ENCODE measurements at places on chromosomes 4 and X. TPM values are rescaled to one million over a fixed set of nuclear protein-coding genes. Genes with fewer than 3 reads are reported as not detected.

DNA sequence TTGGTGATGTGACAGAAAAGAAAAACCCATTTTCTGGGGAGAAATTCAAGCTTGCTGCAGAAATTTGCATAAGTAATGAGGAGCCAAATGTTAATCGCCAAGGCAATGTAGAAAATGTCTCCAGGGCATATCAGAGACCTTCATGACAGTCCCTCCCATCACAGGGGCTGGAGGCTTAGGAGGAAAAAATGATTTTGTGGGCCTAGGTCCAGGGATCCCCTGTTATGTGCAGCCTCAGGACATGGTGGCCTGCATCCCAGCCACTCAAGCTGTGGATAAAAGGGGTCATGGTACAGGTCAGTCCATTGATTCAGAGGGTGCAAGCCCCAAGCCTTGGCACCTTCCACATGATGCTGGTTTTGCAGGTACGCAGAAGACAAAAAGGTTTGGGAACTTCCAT lies 90.7 kb downstream of the TGIF2LX start:
- H3K4me3 ChIP-seq, result no peak overlapping the region
- no peak for DNase-seq
- H3K27me3 ChIP-seq, result no peaks in the 10 kb centered on the region
- no peaks in the 10 kb centered on the region for H3K36me3 ChIP-seq
- no peaks in the 10 kb centered on the region for H3K4me1 ChIP-seq

- H3K4me1 ChIP-seq, result no peaks in the 10 kb centered on the region
- no peak overlapping the region for H3K27ac ChIP-seq
- H3K4me3 ChIP-seq, result no peak overlapping the region
- DNase-seq, result no peak
- H3K27me3 ChIP-seq, result no peaks in the 10 kb centered on the region
- H3K36me3 ChIP-seq, result no peaks in the 10 kb centered on the region
Measured at GRCh38 chr4:137125011-137125410, 407.3 kb downstream of the PCDH18 start.

- no peak for DNase-seq
- H3K36me3 ChIP-seq, result no peaks in the 10 kb centered on the region
- no peak overlapping the region for H3K4me3 ChIP-seq
Measured at GRCh38 chr4:104907991-104908390, 238.7 kb upstream of the TET2 start.

DNA sequence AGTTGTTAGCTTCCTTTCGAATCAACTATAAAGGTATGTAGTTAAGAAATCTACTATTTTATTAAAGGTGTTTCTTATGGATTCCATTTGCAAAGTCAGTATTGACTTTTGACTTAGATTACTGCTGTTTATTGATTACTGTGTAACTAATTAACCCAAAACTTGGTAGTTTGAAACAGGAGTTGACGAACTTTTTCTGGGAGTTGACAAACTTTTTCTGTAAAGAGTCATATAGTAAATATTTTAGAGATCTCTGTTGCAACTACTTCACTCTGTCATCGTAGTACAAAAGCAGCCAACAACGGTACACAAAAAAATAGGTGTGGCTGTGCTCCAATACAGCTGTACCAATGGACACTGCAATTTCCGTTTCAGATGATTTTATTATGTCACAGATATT lies 30.2 kb downstream of the AGA start:
- no peak overlapping the region for H3K27ac ChIP-seq
- no peaks in the 10 kb centered on the region for H3K27me3 ChIP-seq
- no peaks in the 10 kb centered on the region for H3K36me3 ChIP-seq
- no peak overlapping the region for H3K4me3 ChIP-seq
- DNase-seq, result no peak

DNA sequence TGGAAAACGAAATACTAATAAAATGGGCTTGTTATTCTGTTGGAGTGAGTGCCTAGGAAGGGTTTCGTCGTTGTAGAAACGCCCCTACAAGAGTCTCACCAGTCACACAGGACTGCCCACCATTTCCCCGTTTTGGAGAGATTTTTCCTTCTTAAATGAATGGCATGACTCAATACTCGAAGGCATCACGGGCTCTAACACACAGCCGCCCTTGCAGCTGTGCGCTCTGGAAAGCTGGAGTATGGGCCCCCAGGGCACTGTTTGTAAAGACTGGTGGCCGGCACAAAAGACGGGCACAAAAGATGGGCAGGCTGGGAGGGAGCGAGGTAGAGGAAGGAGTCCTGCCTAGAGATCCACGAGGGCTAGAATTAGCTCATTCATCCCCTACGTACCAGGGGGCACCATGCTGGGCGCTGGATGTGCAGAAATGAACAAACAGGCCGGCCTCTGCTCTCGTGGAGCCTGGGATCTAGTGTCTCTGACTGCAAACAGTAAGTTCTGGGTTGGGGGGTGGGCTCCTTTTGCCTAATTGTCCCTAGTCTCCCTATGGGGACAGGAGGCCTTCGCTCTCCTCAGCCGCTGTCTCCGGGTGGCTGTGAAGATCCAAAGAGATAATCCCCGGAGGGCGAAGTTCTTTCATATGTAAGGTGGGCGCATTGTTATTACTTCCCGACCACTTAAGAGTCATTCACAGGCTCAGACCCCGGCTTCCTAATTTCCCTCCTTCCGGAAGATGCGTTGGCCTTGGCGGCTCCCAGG lies 1.0 kb upstream of the SFRP2 start:
- peaks cover 82% of the 10 kb centered on the region for H3K27me3 ChIP-seq
- no peaks in the 10 kb centered on the region for H3K36me3 ChIP-seq
- no peak for DNase-seq

DNA sequence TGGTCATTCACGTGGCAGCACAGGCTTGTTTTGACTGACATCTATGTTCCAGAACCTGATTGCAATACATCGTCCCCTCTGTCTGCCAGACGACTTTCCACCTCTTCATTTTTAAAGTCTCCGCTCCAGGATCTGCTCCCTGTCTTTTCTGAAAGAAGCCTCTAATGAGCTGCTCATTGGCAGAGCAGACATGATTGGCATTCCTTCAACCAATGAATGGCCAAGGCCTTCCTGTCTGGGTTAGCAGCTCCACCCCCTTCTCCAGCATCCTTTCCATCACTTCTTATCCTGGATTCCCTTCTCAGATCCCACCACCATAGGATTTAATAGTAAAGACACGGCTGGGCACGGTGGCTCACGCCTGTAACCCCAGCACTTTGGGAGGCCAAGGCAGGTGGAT lies 202.7 kb upstream of the KLF3 start:
- no peaks in the 10 kb centered on the region for H3K27me3 ChIP-seq
- H3K36me3 ChIP-seq, result no peaks in the 10 kb centered on the region
- H3K4me1 ChIP-seq, result peaks cover 12% of the 10 kb centered on the region
- no peak overlapping the region for H3K27ac ChIP-seq

- no peak for DNase-seq
- H3K27me3 ChIP-seq, result no peaks in the 10 kb centered on the region
- H3K27ac ChIP-seq, result no peak overlapping the region
- no peaks in the 10 kb centered on the region for H3K4me1 ChIP-seq
- H3K4me3 ChIP-seq, result no peak overlapping the region
- no peaks in the 10 kb centered on the region for H3K36me3 ChIP-seq
Measured at GRCh38 chr4:139256349-139256748, 23.7 kb downstream of the MGARP start.

- peaks cover 16% of the 10 kb centered on the region for H3K36me3 ChIP-seq
- H3K27ac ChIP-seq, result no peak overlapping the region
- H3K27me3 ChIP-seq, result no peaks in the 10 kb centered on the region
- no peak for DNase-seq
- no peaks in the 10 kb centered on the region for H3K4me1 ChIP-seq
- no peak overlapping the region for H3K4me3 ChIP-seq
Measured at GRCh38 chr4:4439782-4440181, 52.9 kb downstream of the NSG1 start.

LRIT3 gene
- total RNA-seq, result not detected

Measured in CD4-positive, alpha-beta T cell (primary cell).